ENCODE measurements at places on chromosomes 6 and 20.

GRCh38 chr6:3013486-3013885, 13.8 kb downstream of the NQO2 start:
- ATAC-seq, result peak; percentile 91

- peak; percentile 27 for ATAC-seq
These were observed 3.8 kb downstream of the RIPOR2 start for GRCh38 chr6:24931718-24932691.

GRCh38 chr6:56104591-56104990, 142.8 kb downstream of the COL21A1 start:
- ATAC-seq, result no peak

DNA sequence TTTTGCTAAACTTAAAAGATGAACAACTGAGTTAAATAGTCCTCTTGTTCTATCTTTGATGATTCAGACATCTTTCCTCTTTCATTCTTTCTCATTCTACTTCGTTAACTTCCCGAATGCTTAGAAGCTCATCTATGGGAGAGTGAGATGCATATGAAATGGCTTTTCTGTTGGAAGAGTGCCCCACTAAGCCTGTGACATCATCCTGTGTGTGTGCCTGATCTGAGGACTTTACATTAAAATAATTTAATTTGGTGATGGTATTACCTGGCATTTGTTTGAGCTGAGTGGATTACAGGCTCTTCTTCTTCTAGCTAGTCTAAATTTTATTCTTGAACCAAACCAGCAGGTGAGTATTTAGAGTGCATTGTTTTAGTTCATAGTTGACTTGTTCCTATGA, 626.5 kb downstream of the QKI start:
- ATAC-seq, result no peak

- ATAC-seq, result no peak
These were observed 173.6 kb downstream of the TAF4 start for GRCh38 chr20:61891916-61892649.

DNA sequence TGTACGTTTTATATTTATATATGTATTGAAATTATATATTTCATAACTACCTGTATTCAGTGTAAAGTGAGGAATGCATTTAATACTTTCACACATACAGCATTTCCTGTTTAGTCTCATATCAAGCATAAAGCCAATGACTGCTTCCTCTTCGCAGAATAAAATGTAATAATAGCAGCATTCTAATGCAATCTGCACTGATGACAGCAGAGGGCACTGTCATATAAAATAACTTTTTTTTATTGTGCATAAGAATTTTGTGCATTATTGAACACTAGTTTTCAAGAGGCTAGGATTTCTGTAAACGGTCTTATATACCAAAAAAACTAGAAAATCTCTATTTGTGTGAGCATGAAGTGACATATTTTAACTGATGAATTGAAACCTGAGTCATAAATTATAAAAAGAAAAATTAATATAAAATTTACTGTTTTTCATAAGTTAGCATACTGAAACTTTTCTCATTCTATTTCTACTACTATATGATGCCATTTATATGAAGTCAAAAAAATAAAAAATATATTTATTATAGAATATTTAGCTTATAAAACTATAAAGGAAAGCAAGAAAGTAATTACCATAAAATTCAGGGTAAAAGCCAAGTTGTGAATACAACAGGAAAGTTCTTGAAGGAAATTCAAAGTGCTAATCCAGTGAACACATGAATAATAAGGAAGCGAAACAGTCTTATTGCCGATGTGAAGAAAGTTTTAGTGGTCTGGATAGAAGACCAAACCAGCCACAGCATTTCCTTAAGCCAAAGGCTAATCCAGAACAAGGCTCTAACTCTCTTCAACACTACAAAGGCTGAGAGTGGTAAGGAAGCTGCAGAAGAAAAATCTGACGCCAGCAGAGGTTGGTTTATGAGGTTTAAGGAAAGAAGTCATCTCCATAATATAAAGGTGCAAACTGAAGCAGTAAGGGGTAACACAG, 36.3 kb downstream of the RNF146 start:
- ATAC-seq, result peak; percentile 84

DNA sequence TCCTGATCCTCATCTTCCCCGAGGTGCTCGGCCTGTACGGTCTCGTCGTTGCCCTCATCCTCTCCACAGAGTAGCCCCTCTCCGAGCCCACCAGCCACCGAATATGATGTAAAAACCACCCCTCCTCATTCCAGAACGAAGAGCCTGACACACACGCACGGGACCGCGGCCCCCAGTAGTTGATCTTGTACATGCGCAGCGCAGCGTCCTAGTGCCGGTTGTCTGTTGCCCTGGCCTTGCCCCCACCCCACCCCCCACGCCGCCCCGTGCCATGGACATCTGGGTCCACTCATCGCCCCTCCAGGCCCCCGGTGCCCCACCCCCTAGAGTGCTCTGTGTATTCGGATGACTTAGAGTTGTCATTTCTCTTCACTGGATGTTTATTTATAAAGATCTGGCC, 5.2 kb upstream of the PRPH2 start:
- peak; percentile 6 for ATAC-seq

GRCh38 chr20:11350126-11351005, 567.3 kb upstream of the BTBD3 start:
- peak; percentile 94 for ATAC-seq

DNA sequence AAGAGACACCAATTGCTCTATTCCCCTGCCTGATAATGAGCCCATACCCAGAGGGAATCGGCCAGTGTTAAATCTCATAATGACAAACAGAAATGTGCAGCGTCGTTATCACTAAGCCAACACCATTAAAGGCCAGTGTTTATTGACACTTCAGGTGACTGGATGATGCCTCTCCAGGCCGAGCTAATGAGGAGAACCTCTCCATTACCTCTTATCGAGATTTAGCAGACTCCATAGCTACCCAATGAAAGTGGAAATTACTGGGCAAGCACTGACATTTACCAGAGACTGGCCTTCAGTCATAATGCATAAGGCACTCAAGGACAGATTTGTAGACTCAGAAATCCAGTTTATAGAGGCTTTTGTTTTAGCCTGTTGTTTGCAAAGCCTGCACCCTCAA, 669.5 kb downstream of the MAFB start:
- ATAC-seq, result no peak

GRCh38 chr20:5072756-5073659, 46.8 kb downstream of the PCNA start:
- peak; percentile 93 for ATAC-seq

GRCh38 chr6:74177506-74177905, 481.5 kb downstream of the CD109 start:
- no peak for ATAC-seq

- peak; percentile 55 for ATAC-seq
These were observed 22.5 kb upstream of the TAGAP start for GRCh38 chr6:159067334-159067733.

- no peak for ATAC-seq
These were observed 206.4 kb upstream of the CITED2 start for GRCh38 chr6:139580592-139581484.

DNA sequence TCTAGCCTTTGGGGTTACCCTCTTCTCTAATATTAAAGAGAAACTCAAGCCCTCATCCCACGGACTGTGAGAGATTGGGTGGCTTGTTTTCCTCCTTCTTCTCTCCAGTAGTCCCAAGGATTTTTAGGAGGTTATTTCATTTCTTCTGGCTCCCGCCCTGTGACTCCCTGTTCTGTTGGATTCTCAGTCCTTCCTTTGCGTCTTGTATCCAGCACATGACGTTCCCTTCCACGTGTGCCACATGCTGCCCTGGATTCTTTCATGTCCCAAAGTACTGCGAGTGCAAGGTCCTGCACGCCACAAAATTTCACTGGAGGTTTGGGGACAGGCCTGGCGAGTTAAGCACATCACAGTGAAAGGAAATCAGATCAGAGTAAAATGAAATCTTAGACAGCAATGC, 213.4 kb downstream of the PACRG start:
- no peak for ATAC-seq

GRCh38 chr6:139027620-139028182, 844 bp upstream of the ABRACL start:
- ATAC-seq, result peak; percentile 30

GRCh38 chr6:20134613-20135012, 77.7 kb downstream of the MBOAT1 start:
- ATAC-seq, result no peak

GRCh38 chr6:109362102-109362884, 20.0 kb downstream of the CD164 start:
- no peak for ATAC-seq

GRCh38 chr20:23165307-23165750, 79.2 kb upstream of the CD93 start:
- ATAC-seq, result no peak

GRCh38 chr6:43842231-43842794, 72.3 kb downstream of the VEGFA start:
- ATAC-seq, result peak; percentile 44

GRCh38 chr6:16256781-16257180, 18.4 kb downstream of the GMPR start:
- ATAC-seq, result no peak

Measured in esophagus mucosa (tissue), 1 donor.